ENCODE measurements at places on chromosomes 2 and 18. TPM values are rescaled to one million over a fixed set of nuclear protein-coding genes. Genes with fewer than 3 reads are reported as not detected.

Gene LPIN2
- 27.2 TPM for total RNA-seq

Gene KLHL30
- not detected for total RNA-seq

Gene POTEC
- total RNA-seq: not detected

Gene LINC00305
- total RNA-seq: not detected

Measured in epithelial cell of alveolus of lung (primary cell).